Urothelium cell line (cell line): ENCODE measurements at places on chromosomes 12 and 14.
A peak's percentile ranks its signal among the peaks of the same experiment; 100 is the strongest.

DNA sequence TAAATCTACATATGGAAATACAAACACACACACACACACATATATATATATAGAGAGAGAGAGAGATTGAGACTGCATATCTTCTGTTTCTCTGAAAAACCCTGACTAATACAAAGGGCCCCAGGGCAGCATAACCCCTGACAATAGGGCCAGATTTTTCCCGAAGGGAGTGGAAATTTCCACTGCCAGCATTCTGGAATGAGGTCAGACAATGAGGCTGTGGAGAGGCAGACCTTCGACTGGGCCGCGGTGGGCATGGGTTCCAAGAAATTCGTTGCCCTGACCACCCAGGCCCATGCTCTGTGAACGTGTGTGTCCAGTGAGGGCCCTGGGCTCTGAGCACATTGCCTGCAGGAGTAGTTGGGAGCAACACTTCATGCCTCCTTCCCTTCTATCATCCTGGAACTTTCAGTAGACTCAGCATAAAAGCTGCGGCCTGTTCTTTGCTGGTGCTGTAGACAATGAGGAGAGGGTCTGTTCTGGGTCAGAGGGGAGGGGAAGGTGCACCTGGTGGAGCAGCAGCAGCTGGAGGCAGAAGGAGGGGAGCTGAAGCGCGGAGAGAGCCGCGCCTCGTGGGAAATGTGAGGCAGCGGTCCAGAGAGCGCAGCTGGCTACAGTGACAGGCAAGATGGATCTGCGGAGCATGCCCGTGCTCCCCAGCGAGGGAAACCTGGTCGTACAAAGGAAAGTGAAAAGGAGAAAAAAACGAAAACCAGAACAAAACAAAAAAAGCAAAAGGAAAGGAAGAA is 25.6 kb upstream of the CCDC60 start:
- DNase-seq = no peak

- DNase-seq = no peak
These were observed 9.5 kb upstream of the NYNRIN start for GRCh38 chr14:24389226-24389848.

- DNase-seq = no peak
These were observed at the start of gene PPFIA2 for GRCh38 chr12:81759190-81760051. Gene PPFIA2 (minus strand): TSS chr12:81759350.

DNA sequence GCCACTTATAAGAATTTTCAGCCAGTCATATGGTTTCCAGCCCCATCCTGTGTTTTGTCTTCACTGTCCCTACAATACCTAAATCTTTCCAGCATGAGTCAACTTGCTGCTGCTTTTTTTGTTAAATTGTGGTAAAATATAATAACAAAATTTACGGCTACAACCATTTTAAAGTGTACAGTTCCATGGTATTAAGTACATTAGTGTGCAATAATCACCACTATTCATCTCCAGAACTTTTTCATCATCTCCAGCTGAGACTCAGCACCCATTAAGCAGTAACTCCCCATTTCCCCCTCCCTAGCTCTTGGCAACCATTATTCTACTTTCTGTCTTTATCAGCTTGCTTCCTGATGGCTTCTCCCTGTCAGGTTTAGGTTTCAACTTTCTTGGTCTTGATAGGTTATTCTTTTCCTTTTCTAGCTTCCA is 39.1 kb downstream of the FRS2 start:
- no peak for DNase-seq

GRCh38 chr12:123960029-123960735 is 12.4 kb downstream of the CCDC92 start:
- no peak for DNase-seq

GRCh38 chr12:98814254-98814653 is 169.2 kb downstream of the APAF1 start:
- DNase-seq = no peak

DNA sequence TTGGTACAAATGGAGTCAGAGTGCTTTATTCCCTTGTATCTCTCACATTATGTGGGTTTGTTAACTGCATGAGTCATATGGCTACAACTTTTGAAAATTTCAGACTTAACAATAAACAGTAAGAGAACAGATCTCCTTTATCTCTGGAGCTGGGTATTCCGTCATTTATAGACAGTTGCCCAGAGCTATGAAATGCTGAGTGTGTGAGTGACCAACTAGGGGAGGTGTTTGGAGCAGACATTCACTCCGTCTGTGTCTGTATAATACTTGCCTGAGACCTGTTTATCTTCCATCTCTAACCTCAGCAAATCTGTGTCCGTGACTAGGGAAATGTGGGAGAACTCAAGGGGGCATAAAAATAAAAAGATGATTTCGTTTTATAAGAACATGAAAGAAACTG is 279.9 kb upstream of the FAR2 start:
- DNase-seq = peak; percentile 33

GRCh38 chr12:59119676-59120075 is 199.4 kb upstream of the LRIG3 start:
- DNase-seq = no peak

DNA sequence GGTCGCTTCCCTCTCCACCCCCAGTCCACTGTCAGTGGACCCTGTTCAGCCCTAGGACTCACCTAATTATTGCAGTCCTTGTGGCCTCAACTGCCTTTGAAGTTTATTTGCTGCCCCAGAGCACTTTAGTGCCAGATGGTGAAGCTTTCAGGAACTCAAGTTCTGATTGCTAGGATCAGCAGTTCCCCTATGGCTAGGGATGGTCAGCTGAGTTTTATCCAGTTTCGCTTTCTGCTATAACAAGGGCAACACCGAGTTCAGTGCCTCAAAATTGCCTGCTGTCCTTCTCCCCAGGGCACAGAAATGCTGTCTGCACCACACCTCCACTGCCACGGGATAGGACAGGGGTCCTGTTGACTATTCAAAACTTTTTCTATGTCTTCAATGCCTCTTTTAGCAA is 295.0 kb downstream of the GPHN start:
- no peak for DNase-seq

GRCh38 chr12:92558806-92559205 is 144.0 kb upstream of the PLEKHG7 start:
- no peak for DNase-seq

- no peak for DNase-seq
These were observed 1.5 kb upstream of the CDKL1 start for GRCh38 chr14:50398189-50398580.

- DNase-seq = no peak
These were observed 58.0 kb downstream of the TMTC1 start for GRCh38 chr12:29725587-29726320.

- no peak for DNase-seq
These were observed 19.9 kb downstream of the ETV6 start for GRCh38 chr12:11669348-11669747.

GRCh38 chr12:110126557-110126956 is 2.4 kb downstream of the IFT81 start:
- no peak for DNase-seq

- DNase-seq = peak; percentile 83
These were observed 97.3 kb upstream of the FRMD6 start for GRCh38 chr14:51554339-51554920.

DNA sequence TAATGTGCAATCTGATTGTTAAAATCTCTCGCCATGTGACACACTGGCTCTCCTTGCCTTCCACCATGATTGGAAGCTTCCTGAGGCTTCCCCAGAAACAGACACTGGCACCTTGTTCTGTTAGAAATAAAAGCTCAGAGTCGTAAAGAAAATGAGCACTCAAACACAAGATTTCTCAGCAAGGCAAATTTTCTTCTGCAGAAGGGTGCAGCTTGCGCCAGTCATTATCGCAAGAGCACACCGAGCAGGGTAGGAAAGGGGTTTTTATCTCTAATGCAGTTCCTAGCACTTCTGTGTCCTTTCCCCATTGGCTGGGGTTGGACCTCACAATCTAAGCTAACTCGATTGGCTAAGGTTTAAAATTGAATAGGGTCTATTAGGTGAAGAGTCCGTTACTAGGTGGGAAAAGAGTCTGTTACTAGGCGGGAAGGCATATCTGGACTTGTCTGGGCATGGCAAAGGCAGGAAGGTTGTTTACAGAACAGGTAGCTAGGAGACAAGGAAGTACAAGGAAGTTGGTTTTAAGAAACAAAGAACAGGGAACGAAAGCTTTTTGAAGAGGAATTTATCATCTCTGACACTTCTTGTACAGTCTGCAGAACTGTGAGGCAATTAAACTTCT is 62.6 kb upstream of the BICD1 start:
- no peak for DNase-seq

- no peak for DNase-seq
These were observed 157.0 kb upstream of the PRMT8 start for GRCh38 chr12:3333991-3334391.

GRCh38 chr12:116263844-116264243 is 13.6 kb downstream of the MED13L start:
- DNase-seq = no peak

DNA sequence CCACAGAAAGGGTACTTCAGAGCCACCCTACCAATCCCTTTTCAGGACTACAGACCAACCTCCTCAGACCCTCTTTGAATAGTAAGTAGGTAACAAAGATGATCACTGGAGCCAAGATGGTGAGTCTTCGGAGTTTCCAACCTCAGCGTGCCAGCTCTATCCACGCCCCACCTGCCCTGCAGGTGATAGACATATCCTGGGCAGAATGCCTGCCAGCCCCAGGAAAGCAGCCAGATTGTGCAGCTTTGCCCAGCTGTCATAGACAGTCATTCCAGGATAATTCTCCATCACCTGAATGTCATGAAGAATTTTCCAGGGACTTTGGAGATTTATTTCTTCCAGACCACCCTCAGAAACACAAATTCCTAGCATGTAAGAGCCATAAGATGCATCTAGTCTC is 434.4 kb downstream of the RGS6 start:
- DNase-seq = no peak

DNA sequence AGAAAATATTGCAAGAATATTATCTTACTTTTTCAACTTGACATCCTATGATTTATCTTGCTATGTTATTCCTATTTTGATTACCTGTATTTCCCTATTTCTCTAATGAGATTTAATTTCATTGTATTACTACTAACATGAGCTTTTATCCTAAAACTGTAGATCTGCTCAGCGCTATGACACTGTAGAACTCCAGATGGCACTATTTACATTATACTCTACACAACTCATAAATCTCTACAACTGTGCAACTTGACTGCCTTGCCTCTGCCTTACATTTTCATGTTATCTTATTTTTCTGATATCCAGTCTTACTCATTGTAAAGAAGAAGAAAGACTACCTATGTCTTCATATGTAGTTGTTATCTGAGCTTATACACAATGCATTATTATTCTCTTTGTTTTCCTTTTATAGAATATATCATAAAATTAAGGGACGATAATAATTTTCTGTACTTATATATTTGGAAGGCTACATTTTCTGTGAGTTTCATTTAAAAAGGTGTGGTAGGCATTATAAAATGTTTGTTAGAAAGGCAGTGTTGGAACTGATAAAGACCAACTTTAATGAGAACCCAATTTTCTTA is 24.1 kb downstream of the NUP37 start:
- peak; percentile 3 for DNase-seq

DNA sequence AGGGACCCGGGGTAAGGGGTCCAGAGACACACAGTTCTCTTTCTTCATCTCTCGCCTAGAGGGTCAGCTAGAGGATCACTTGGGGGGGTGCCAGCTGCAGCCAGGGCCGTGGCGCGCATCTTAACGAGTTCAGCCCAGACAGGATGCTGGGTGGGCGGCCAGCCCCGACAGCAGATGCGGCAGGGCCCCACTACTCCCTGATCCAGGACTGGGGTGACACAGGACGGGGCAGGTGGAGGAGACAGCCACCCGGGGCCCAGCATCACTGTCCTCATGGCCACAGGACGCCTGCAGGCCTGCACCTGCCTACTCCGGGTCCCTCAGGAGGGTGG is 12.8 kb downstream of the AKT1 start:
- no peak for DNase-seq

- DNase-seq = peak; percentile 44
These were observed at the start of gene TSPAN11 for GRCh38 chr12:30926243-30927221. Gene TSPAN11 (plus strand): TSS chr12:30926748. CDS start chr12:30953992, 27,244 bp downstream.

GRCh38 chr14:33839193-33840076 is 111.4 kb downstream of the EGLN3 start:
- peak; percentile 67 for DNase-seq

DNA sequence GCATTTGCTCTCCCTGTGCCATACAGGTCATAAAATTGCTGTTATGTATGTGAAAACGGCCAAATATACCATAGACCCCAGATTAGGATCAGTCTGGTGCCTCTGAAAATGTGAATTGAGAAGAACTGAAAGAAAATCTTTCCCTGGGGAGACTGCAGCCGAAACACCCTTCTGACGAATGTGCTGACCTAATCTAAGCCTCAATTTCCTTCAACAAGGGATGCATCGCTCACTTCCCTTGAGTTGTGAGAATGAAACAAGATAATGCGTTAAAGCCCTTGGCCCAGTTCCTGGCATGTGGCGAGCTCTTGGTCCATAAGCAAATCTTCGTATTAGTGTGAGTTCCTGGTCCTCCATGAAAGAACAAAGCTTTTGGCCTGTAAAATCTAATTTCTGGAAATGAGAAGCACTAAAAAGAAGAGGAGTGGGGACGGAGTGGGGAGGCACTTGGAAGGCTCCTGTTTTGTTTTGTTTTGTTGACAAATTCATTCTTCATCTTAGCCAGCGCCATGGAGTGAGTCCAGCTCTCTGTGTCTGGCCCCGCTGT is 49.5 kb upstream of the RTRAF start:
- no peak for DNase-seq

DNA sequence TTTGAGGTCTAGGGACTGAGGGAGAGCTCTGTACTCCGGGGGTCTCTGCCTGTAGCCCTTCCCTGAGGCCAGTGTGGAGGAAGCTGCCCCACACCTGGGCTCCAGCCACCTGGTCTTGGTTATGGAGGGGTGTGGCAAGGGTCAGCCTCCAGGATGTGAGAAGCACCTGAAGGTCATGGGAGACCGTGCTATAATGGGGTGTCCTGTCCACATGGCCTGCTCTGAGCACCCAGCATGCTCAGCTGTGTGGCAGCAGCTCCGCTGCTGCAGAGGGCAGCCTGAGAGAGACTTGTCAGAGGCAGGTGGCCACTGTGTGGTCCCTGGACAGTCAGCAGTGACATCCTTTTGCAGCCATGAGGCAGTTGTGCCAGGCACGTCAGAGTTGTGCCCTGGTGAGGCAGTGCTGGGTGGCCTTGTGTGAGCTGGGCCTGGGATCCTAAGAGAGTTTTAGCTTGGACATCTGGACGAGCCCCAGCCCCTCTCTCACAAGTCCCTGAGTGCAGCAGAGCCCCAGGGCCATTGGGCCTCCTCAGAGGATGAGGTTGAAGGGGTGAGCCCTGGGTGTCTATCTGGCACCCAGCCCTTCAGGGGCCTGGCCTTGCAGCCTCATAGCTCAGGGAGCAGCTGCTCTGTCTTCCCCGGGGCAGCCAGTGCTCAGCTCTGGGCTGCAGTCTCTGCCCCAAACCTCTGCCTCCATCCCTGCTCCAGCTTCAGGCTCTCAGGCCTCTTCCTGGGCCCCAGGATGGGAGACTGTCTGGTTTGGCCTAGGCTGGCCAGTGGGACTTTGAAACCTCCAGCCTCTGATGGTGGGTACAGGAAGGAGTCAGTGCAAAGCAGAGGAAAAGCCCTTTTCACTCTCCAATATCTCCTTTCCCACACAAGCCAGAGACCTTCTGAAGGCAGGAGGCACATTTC is 7.4 kb upstream of the ATG101 start:
- no peak for DNase-seq

DNA sequence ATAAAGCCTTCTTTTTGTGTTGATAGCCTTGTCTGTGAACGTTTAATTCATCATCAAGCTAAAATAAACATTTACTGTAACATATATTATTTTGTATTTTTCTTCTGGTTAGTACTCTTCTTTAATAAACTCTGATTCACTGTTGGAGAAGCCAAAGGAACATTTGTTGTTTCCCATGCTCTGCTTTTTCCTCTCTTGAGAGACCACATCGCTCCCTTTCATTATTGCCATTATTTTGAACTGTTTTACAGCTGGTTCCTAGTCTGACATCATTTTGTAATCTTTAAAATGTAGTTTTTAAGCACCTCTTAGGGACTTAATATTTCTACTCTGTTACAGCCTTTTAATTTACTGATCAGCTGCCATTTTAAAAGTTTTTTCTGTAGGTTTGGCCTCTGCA is 301.8 kb downstream of the NPAS3 start:
- DNase-seq = no peak
